Urinary bladder (tissue), 4 donors: ENCODE measurements at places on chromosomes 12 and 14.

- DNase-seq, result no peak
These were observed 36.5 kb downstream of the LRRC74A start for GRCh38 chr14:76862546-76863282.

GRCh38 chr14:62117751-62118105, 355.5 kb downstream of the SNAPC1 start:
- DNase-seq, result no peak

- no peak for DNase-seq
These were observed 38.3 kb upstream of the FAR2 start for GRCh38 chr12:29110506-29111442.

DNA sequence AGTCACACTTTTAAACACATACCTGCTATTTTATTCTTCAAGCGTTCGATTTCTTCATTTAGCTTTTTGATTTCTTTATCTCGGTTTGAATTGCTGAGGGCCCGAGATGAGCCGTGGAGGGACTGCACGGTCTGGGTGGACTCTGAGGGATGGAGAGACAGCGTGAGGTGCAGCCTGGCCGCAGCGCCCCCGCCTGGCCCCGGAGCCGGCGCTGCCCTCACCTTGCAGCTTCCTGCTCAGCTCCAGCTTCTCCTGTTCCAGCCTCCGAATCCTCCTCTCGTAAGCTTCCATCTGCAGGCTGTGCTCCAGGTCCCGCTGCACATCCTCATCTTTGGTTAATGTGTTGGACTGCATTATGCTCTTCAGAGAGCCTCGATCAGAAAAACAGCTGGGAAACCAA, 53.2 kb downstream of the AMN start:
- DNase-seq, result no peak

DNA sequence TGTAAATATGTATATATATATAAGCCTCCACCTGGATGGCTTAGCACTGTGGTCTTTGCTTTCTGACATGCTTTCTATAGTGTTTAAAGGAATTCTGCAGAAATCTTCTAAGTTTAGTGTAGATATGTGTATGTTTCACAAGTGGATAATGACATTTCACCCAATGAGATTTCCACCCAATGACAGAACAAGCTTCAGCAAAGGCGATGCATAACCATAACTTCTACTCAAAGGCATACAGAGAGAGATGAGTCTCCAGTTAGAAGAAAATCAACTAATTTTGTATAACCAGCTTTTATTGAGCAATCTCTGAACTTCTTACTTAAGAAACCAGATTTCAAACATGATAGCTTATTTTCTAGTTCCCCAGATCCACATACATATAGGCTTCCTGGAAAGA, 134.0 kb downstream of the DYRK2 start:
- no peak for DNase-seq

DNA sequence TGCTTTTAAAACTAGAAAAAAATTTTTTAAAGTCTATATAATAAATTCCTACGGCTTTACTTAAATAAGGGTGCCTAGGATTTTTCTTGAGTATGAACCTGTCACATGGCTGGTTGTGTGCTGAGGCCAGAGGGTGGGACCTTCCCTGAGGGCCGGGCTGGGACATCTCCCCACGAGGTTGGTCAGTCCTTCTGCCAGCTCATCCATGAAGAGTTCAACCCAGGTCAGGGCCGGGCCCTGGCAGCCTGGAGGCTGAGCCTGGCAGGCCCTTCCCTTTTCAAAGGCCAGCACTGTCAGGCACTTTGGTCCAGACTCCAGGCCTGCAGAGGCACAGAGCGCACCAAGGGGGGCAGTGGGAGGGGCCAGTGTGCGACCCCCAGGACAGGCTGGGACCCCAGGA, 31.7 kb downstream of the TNFAIP2 start:
- no peak for DNase-seq

DNA sequence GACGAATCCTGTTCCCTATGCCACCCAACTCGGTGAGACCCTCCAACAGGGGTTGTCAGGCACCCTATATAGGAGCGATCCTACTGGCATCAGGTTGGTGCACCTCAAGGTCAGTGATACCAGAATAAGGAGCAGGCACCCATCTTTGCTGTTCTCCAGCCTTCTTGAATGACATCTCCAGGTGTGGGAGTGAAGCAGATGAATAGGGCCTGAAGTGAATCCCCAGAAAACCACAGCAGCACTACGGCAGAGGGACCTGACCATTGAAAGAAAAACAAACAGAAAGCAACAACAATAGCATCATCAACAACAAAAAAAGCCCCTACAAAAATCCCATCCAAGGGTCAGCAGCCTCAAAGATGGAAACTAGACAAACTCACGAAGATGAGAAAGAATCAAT, 445.2 kb upstream of the ATP2B1 start:
- no peak for DNase-seq

DNA sequence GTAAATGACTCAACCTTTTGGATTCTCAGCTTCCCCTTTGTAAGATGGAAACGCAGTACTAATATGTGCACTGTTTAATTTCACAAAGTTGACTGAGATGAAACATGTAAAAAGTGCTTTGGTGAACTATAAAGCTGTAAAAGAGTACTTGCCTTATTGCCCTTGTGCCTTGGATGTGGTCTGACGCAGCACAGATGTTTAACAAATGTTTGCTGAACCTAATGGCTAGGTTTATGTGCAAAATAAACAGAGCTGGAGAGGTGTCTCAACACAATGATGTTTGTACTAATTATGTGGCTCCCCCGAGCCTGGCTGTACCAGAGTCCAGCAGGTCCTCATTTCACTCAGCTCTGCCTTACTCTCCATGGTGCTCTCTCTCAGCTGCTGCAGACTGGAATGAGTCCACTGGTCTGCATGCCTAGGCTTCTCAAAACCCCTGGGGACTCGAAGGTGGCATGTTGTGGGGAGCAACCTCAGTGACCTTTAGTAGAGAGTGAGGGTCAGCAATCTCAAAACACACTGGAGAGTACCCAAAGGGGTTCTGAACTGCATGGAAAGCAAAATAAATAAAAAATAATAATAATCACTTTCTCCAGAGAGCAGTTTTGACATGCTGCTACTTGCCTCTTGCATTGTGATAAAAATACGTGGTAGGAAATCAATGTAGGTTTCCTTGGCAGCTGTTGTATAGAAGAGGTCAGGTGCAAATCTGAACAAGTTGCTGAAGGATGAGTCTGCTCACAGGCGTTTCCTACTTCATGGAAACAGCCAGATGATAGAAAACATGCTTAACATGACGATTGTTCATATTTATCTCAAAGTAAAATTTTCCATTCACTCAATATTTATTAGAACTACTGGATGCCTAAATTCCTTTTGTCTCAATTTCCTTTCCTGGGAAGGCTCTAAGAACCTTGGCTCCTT, 8.5 kb upstream of the AMIGO2 start:
- DNase-seq, result no peak

DNA sequence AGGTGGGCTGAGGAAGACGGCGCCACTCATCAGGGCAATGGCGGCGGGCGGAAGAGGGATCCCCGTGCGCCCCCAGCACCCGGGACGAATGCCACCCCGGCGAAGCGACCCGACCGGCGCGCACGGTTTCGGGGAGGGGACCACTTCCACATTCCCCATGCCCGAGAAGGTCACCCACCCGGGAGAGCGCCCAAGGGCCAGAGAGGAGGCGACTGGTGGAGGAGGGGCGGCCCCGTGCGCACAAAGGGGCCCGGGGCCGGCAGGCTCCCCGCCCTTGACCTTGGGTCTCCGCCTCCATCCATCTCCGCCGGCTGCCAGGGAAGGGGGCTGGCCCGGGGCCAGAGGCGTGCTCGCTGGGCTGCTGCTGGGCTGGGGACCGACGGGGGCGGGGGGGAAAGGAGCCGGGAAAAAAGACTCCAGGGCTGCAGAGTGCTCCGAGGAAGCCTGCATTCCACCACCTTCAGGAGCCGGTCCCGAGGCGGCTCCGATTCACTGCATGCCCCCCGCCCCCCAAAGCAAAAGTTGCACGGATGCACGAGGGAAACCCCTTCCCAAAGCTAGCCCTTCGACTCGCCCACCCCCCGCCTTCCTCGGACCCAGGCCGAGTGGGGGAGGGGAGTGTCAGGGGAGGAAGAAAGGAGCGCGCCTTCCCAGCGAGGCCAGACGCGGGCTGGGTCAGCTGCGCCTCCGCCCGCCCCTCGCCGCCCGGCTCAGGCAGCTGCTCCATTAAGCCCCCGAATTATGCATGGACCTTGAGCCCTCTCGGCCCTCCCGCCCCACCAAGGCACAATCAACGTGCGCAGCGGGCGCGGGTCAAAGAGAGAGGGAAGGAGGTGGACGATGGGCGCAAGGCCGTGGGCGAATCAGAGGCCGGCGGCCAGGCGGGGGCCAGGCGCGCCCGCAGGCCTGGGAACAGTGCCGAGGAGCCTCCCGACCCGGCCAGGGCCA, 26.2 kb downstream of the BCL11B start:
- no peak for DNase-seq

DNA sequence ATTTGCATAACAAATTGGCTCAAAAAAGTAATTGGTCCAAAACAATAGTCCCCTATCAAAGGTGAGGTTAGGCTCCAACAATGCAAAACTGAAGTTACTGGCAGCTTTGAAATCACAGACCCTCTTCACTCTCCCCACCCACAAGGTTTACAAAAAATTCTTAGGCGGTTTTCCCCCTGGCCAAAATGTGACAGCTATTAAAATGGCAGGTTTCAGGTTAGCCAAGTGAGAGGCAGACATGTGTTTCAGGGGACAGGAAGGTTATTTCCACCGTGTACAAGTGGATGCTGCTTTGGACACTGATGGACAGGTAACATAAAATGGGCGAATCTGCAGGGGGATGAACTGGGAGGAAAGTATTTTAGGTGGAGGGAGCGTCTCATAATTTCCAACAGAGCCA, 888 bp upstream of the SPIC start:
- no peak for DNase-seq

- no peak for DNase-seq
These were observed 21.2 kb downstream of the BCL7A start for GRCh38 chr12:122042910-122043309.

GRCh38 chr12:76765598-76765997, 1.7 kb downstream of the ZDHHC17 start:
- no peak for DNase-seq

DNA sequence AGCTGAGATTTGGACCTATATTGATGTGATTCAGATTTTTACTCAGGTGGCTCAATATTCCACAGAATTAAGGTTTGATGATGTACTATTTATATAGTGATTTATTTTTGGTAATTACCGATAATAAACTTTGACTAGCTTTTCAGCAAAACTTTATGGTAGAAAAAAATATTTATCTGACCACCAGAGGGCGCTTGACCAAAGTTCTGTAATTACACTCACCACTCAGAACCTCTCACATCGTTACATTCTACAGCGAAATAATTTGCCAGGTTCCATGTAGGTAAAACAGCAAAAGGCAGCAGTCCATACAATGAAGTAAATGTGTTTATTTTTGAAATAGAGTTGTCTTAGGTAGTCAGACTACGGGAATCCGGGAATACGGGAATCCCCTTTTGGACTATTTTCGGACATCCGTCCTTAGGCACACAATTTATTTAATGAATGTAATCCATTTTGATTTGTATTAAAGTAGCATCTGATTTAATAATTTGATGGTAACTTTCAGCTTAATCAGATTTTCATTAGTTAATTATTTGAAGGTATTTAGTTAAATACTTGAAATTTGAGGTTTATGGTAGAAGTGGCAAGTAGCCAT, 143.0 kb upstream of the DDHD1 start:
- DNase-seq, result no peak

- DNase-seq, result no peak
These were observed 53.7 kb downstream of the CCNK start for GRCh38 chr14:99534863-99535262.

DNA sequence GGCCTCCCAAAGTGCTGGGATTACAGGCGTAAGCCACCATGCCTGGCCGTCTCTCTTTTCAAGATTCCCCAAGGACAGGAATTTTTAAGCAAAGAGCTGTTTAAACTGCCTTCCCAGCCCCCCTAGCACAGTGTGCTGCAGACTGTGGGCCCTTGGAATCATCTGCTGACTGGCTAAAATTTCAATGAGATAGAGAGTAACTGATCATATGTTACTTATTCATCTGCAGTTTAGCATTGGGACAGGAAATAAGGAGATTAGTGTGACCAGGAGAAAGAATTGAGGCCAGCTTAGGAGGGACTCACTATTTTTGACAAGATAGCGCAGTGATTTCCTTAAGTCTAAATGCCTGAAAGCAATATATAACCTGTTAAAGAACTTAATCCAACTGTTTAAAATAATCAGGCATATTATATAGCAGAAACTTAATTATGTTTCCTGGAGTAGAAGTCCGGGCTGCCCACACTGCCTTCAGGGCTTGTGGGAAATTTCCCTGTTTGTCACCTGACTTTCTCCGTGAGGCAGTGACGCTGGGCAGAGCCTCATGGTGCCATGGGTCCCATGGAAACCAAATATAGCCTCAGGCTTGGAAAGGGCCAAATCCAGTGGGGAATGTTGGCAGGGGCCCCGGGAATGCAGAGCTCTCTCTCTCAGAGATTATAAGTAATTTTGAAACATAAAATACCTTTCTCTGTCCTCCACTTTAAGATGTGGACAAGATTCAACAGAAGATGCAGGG, 22.8 kb upstream of the CEBPE start:
- DNase-seq, result no peak

DNA sequence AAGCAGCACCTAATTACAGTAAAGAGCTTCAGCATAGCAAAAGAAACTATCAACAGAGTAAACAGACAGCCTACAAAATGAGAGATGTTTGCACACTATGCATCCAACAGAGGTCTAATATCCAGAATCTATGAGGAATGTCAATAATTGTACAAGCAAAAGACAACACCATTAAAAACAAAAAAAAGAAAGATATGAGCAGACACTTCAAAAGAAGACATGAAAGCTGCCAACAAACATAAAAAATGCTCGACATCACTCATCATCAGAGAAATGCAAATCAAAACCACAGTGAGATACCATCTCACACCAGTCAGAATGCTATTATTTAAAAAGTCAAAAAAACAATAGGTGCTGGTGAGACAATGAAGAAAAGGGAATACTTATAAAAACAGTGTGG, 273.1 kb downstream of the TMTC2 start:
- no peak for DNase-seq

- DNase-seq, result no peak
These were observed 18.8 kb upstream of the BEGAIN start for GRCh38 chr14:100605706-100606686.

- DNase-seq, result no peak
These were observed 167.0 kb downstream of the PPM1H start for GRCh38 chr12:62767946-62768345.

GRCh38 chr14:102764220-102764671, 13.0 kb upstream of the TRAF3 start:
- DNase-seq, result no peak

- DNase-seq, result no peak
These were observed 272.4 kb downstream of the ALX1 start for GRCh38 chr12:85552461-85552860.

GRCh38 chr14:66038618-66039017, 447.6 kb upstream of the CCDC196 start:
- no peak for DNase-seq

GRCh38 chr12:79834712-79835376, 100.1 kb downstream of the PPP1R12A start:
- DNase-seq, result no peak

DNA sequence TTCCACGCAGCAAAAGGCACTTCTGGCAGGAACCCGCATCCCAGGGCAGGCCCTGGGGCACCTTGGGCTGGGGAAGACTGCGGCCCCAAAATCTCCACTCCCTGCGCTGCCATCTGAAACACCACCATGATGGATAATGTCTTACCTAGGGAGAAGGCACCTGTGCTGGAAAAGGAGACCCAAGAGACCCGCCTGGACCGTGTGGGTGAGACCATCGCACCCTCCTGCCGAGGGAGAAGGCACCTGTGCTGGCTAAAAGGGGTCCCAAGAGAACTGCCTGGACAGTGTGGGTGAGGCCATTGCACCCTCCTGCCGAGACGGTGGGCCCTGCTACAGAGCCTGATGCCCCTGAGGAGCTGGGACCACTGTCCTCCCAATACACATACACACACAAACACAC, 24.8 kb upstream of the INF2 start:
- DNase-seq, result no peak

- DNase-seq, result no peak
These were observed 181.5 kb upstream of the SFSWAP start for GRCh38 chr12:131529196-131530040.
